ENCODE measurements at places on chromosomes 5 and 9. TPM values are rescaled to one million over a fixed set of nuclear protein-coding genes. Genes with fewer than 3 reads are reported as not detected.

DNA sequence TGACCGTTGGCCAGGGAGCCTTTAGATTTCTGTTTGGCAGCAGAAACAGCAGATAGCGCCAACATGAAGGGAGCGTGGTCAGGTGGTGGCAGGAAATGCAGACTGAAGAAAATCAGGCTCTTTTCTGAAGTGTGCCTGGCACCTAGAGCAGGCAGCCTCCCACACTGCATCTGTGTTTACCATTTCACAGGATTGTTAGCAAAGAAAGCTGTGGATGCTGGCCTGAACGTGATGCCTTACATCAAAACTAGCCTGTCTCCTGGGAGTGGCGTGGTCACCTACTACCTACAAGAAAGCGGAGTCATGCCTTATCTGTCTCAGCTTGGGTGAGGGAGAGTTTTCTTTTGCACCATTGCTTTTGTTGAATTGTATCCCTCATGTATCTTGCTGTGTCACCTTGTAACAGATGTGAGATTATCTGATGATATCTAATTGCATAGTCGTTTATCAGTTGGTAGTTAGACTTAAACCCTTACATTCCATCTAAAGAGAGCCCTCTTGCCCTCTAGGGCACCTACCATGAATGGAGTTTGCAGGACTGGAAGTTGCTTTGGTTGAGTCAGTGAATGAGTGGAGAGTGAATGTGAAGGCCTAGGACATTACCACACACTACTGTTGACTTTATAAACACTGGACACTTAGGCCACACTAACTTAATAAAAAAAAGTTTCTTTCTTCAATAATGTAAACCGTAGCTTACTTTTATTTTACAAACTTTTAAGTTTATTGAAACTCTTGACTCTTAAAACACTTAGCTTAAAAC, 42.8 kb downstream of the ACO1 start:
- DNase-seq, result no peak

DNA sequence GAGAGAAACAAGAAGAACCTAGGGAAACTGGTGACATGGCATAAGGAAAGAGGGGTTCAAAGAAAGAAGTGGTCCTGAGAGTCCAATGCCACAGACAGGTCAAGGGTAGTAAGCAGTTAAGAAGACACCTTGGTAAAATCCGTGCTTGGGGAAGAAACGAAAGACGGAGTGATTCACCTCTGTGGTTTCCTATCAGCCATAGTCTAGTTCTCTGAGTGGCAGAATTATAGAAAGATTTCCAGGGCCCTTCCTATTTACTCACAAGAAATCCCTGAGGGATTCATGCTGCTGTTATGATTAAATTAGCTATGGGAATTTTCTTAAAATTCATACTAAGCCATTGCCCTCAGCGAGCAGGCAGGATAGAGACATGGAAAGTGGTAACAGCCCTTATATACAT, 31.7 kb downstream of the IL33 start:
- no peak for DNase-seq

GRCh38 chr5:173281910-173282309, 46.3 kb downstream of the STC2 start:
- no peak for DNase-seq

GRCh38 chr5:122906768-122907167, 61.4 kb downstream of the SNX24 start:
- DNase-seq, result no peak

DNA sequence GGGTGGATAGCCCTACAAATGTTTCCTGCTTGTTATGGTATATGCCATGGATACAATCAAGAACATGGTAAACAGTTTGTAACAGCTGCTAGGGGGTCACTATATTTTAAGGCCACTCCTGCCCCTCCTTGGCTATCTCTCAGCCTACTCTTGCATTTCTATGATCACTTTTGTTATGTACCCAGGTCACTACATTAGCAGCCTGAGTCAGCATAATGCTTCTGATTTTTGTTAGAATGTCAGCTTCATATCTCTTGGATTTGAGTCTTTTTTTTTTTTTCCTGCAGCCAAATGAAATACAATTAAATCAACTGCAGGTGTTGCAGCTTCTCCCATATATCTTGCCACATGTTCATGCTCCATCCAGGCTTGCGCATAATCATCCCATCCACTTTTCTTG, 629.7 kb upstream of the GRAMD2B start:
- no peak for DNase-seq

DNA sequence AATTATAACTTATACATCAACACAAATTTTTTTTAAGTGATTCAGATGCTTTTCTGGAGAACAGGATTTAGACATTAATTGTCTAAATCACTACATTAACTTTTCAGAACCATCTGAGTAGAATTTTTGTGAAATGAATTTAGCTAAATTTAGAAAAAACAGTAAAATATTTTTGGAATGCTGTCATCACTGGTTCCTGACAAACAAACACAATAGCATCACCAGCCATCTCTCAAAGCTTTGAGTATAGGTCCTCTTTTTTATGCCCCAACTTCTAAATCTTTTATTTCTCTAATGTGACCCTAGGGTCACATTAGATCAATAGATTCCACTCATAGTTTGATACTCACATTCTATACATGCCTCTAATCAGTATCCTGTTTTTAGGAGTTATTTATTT, 104.6 kb downstream of the PRR16 start:
- no peak for DNase-seq

GRCh38 chr5:33401482-33402390, 39.0 kb upstream of the TARS1 start:
- no peak for DNase-seq

GRCh38 chr9:74493512-74493911, 3.6 kb upstream of the RORB start:
- no peak for DNase-seq

GRCh38 chr5:42756606-42757601, at the start of gene CCDC152:
TSS of gene CCDC152 (plus strand) at chr5:42756818. CDS start at chr5:42759122, 2,304 bp downstream.
- DNase-seq, result no peak

DNA sequence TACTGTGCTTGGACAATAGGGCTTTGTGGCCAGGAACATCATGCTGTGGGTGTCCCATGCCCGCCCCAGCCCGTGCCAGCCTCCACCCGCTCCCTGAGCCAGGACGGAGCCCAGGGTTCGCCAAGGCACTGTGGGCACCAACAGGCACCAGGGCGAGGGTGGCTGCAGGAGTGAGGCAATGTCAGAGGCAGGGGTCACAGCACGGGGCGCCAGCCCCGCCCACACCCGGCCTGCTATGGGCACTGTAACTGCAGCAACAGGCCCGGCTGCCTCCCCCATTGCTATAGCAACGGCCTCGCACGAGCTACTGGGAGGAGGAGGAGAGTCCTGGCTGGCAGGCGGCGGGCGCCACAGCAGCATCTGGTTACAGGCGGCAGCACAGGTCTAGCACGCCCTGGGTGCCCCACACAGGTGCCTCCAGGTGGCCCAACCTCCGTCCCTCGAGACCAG, 2.5 kb downstream of the ABCA2 start:
- no peak for DNase-seq

- DNase-seq, result no peak
Observed at GRCh38 chr5:87099291-87099839, 168.3 kb upstream of the RASA1 start.

DNA sequence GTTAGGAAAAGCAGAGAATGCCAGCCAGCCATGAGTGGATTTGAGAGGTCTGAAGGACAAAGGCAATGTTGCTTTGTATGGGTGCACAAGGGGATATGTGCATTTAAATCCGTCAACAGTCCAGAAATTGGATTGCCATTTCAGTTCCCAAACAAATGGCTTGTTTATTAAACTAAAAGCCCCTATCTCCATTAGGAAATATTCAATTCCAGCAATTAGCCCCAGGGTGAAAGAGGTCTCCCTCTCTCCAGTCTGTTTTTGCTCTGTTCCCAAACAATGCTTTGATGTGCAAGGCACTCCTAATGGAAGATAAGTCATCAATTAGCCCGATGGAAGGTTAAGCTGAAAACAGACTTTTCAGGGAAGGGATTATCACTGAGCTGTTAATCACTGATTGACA, 101.3 kb downstream of the C9orf152 start:
- no peak for DNase-seq

DNA sequence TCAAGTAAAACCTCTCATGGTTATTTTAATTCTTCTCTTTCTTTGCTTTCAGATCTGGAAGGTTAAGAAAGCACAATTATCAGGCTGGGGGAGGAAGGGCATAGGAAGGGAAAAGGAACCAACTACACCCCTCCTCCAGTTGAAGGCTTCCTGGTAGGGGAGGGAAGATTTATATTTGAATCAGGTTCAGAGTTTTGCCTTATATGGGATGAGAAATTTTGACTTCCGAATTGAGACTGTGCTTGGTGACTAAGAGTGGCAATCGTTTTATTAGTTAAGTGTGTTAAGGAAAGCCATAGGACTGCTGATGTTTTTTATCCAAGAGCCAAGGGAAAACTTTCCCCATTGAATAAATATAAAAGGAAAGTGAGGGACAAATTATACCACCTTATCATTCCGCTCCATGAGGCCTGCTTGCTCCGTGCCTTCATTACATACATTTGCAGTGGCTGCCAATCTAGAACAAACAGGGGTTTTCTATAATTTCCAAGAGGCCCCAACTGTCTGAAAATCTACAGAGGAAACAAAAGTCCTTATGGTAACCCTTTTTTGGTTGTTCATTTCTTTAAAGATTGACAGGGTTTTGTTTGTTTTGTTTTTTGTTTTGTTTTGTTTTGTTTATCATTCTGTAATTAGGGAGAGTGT, 115.7 kb upstream of the EPB41L4A start:
- DNase-seq, result no peak

DNA sequence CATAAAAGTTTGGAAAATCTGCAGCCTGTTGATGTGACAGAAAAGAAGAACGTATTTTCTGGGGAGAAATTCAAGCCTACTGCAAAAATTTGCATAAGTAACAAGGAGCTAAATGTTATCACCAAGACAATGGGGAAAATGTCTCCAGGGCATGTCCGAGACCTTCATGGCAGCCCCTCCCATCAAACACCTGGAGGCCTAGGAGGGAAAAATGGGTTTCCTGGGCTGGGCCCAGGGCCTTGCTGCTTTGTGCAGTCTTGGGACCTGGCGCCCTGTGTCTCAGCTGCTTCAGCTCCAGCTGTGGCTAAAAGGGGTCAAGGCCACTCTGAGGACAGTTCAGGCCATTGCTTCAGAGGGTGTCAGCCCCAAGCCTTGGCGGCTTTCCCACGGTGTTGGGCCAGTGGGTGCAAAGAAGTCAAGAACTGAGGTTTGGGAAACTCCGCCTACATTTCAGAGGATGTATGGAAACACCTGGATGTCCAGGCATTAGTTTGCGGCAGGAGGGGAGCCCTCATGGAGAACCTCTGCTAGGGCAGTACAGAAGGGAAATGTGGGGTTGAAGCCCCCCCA, 13.1 kb downstream of the CERT1 start:
- no peak for DNase-seq

- no peak for DNase-seq
Observed at GRCh38 chr9:79233542-79233941, 338.2 kb upstream of the TLE4 start.

DNA sequence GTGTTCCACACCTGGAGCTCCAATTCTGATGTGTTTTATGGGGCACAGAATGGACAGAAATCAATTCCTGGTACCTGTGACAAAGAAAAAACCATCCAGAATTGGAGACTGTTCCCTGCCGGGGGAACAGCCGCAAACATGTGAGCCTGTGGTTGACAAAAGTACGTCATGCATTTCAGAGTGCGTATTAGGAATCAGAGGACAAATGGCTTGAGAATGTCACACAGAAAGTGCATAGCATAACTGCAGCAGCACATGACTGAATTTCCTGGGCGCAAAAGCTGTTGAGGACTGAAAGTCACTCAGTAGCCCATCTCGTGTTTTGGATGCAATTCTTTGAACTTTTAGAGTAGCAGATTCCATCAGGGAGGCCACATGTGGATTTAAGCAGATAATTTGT, 85.1 kb downstream of the TRIO start:
- no peak for DNase-seq

DNA sequence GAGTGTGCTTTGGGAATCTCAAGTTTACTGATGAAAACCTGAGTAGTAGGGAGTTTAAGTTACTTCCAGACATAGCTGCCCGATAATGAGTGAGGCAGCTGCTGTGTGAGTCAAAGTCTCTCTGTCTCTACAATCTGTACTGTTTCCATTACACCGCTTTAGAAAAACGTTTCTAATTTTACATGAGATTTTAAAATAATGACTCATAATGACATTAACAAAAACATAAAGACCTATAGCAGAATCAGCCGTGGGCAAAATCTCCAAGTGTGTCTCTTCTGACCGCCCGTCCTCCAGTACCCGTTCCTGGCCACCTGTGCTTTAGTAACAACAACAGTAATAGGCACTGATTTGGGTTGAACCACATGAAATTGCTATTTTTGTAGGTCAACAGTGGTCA, 69.6 kb upstream of the PRRC1 start:
- DNase-seq, result no peak

- DNase-seq, result no peak
Observed at GRCh38 chr5:162990856-162991497, 446.4 kb upstream of the CCNG1 start.

NMUR2 gene
- not detected for total RNA-seq

PTGR1 gene
- 324 TPM for total RNA-seq

SCGB3A1 gene
- not detected for total RNA-seq

SCGB3A2 gene
- not detected for total RNA-seq

ROR2 gene
- 0.70 TPM for total RNA-seq

PCDHGB5 gene
- total RNA-seq, result 2.5 TPM

UBQLN1 gene
- total RNA-seq, result 77.3 TPM

C5orf52 gene
- not detected for total RNA-seq

AUH gene
- 20.2 TPM for total RNA-seq

Measured in liver (tissue), 10 donors.